ENCODE measurements at places on chromosomes 1 and 21.

- no peak for DNase-seq
Observed at GRCh38 chr1:230375147-230375546, 51.0 kb downstream of the PGBD5 start.

DNA sequence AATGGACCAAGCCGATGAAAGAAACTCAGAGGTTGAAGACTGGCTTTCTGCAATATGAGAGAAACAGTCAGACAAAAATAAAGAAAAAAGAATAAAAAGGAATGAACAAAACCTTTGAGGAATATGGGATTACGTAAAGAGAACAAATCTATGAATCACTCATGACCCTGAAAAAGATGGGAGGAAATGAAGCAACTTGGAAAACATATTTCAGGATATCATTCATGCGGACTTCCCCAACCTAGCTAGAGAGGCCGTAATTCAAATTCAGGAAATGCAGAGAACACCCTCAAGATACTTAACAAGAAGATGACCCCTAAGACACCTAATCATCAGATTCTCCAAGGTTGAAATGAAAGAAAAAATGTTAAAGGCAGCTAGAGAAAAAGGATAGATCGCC lies 705.3 kb upstream of the CHRM3 start:
- DNase-seq: no peak

- DNase-seq: no peak
Observed at GRCh38 chr1:207891148-207891547, 19.8 kb downstream of the CD34 start.

DNA sequence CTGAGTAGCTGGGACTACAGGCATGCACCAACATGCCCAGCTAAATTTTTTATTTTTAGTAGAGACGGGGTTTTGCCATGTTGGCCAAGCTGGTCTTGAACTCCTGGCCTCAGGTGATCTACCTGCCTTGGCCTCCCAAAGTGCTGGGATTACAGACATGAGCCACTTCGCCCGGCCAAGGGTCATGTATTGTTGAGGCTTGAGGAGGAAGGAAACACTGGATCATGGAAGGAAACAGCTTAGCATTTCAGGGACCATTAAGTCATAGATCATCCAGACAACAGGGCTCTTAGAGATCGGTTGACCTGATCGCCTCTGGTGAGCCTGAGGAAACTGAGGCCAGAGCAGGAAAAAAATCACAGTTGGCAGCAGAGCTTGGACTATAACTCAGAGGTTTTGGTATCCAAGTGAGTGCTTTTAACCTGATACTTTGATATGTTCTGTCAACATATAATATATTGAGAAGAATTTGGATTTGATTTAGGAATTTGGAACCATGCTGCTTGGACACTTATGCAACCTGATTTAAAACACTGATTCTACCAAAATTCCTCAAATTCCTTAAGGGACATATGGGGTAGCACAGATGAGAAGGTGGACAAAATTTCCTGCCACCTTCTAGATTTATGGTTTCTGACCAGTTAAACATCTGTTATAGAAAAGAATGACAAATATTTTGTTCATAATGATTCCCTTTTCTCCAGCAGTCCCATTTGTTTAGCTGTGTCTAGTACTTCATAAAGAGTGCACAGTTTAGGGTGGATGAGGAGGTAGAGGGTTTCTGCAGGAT lies 13.1 kb upstream of the BMP8A start:
- DNase-seq: no peak

GRCh38 chr1:45685308-45686014 lies 872 bp downstream of the GPBP1L1 start:
- DNase-seq: no peak

- peak; percentile 72 for DNase-seq
Observed at GRCh38 chr1:234478152-234478480, 863 bp downstream of the TARBP1 start.

- DNase-seq: no peak
Observed at GRCh38 chr1:217620814-217621213, 10.1 kb downstream of the GPATCH2 start.

Data from C1 segment of cervical spinal cord (tissue), 14 donors.